CD4-positive, alpha-beta T cell treated with Interleukin-4 for 1 hour (primary cell): ENCODE measurements at places on chromosomes 4 and X.

GRCh38 chr4:3753726-3754412 is 12.3 kb upstream of the ADRA2C start:
- no peak for DNase-seq

DNA sequence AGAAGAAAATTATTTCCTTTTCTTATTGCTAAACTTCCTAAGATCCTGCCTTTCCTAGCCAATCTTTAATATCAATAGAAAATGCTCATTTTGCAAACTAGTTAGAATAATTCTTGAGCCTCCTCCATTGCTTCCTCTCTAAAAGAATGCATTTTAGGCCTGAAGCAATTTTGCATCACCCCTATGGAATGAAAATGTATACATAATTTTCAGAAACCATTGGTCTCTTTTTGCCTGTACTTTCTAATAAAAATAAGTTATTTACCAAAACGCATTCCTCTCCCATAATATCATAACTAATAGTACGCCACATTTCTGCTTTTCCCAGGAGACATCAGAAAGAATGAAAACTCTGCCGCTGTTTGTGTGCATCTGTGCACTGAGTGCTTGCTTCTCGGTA is 1.7 kb downstream of the MUC7 start:
- no peak for DNase-seq

- DNase-seq, result no peak
These were observed 13.6 kb upstream of the AMTN start for GRCh38 chr4:70504733-70505132.

DNA sequence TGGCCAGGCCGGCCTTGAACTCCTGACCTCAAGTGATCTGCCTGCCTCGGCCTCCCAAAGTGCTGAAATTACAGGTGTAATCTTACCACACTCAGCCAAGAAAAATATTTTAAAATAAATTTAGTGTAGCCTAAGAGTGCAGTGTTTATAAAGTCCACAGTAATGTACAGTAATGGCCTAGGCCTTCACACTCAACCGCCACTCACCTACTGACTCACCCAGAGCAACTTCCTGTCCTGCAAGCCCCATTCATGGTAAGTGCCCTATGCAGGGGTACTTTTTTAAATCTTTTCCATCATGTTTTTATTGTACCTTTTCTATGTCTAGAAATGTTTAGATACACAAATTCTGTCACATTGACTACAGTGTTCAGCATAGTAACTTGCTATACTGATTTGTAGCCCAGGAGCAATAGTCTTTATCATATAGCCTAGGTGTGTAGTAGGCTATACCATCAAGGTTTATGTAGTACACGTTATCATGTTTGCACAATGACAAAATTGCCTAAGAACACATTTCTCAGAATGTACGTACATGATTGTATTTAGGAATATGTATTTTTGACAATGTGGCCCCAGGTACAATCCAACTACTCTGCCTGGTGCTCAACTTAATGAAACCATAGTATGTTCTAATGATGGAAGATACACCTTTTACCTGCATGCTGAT is 455.2 kb downstream of the PCDH7 start:
- no peak for DNase-seq

DNA sequence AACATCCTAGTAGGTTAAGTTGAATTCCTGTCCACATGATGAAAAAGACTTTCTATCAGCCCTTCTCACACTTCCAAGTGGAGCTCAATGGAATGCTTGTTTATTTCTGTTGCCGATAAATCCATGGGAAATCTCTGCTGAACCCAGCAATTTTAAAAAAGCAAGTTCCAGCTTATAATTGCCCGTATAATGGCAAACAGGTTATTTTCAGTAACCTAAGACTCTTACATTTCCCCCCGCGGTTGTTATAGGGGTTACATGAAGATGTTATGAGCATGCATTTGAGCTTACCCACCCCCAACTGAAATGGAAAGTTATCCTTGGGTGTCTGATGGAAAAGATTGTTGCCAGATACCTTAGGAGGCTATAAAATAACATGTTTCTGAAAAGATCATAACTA is 136.2 kb downstream of the PALLD start:
- DNase-seq, result no peak

DNA sequence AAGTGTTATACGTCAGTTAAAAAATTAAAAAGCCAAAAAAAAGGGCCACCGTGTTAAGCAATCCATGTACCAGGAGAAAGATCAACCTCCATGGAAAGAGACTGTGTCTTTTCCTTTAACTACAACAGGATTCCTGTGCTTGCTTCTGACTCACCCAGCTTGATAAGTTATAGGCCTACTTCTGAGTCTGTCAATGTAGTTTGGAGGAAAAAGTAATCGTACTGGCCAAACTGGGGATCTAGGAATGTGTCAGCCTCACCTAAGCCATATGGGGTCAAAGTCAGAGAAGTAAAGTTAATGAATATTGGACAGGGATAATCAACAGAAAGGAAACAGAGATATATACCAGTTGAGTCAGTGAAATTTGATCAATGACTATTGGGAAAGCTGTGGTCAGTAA is 470.8 kb upstream of the SLIT2 start:
- DNase-seq, result no peak

GRCh38 chrX:88613338-88613737 is 133.7 kb upstream of the CPXCR1 start:
- no peak for DNase-seq

- no peak for DNase-seq
These were observed 8.2 kb downstream of the SH3TC1 start for GRCh38 chr4:8207314-8207713.

GRCh38 chr4:3226467-3226866 is 22.5 kb upstream of the MSANTD1 start:
- peak; percentile 52 for DNase-seq

DNA sequence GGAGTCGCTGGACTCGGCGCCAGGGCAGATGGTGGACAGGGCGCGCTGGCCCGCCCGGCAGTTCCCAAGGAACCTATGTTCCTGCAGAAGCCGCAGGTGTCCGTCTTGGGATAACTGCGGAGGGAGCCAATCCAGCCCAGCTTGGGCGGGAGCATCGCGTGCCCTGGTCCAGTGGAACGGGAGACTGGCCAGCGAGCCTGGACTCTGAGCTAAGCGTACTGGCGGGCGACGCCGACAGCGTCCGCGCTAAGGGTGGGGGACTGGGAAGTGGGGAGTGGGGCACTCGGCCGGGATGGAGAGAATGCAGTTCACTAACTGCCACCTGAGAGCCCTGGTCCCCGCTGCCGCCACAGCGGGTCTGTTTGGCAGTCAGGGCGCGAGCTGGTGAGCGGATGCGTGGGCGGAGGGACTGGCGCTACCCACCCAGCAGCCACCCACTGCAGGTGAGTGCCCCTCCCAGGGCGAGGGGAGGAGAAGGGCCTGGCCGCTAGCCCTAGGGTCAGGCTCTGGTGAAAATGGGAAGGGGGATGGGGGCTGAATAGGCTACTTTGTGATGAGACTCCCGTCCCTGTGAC is 1.3 kb upstream of the MAMLD1 start:
- DNase-seq, result no peak

DNA sequence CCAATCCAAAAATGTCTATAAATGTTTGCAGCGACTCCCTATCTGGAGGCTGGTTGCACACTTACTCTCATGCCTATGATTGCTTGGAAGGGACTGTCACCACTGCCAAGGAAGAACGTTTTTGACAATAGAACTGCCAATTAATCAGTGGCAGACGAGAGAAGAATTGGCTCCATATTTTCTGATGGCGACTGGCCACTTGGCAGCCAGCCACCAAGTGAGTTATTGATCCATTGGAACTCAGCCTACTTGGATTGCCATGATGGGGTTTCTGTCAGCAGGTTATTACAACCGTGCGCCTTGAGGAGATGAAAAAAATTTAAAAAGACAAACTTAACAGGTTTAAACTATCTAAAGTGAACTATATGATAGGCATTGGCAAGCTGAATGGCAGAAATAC is 47.4 kb downstream of the LINC00632 start:
- DNase-seq, result no peak

DNA sequence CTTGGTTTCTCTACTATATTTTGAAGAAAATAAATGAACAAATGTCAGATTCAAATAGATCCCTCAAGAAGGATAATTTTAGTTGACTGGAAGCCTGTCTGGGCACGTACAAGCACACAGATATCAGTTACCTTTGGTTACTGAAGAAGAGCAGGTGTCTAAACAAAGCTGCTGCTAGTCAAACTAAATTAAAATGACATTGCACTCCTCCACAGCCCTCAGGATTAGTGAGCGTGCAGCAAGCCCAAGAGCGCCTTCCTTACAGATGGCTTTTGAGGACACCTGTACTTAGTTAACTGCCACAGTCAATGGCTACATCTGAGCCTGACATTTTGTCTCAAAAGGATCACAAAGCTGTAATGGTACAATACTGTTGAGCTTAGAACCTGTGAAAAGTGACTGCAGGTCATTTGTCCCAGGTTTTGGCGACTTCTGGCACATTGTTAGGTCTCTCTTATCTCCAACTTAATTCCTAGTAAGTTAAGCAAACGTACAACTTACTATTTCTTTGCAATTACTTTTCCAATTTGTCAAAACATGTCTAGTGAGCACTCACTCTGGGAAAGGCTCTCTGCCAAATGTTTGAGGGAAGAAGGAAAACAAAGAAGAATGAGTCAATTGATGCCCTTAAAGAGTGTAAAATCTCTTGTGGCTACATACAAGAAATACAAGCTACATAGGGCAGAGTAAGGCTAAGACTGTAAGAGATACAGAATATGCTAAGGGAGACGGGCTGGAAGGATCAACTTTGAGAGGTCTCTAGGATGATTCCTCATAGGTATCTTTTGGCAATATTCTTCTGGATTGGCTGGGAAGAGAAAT is 25.6 kb upstream of the DAPP1 start:
- DNase-seq, result no peak

- no peak for DNase-seq
These were observed 98.4 kb downstream of the ZAR1 start for GRCh38 chr4:48588230-48589097.

DNA sequence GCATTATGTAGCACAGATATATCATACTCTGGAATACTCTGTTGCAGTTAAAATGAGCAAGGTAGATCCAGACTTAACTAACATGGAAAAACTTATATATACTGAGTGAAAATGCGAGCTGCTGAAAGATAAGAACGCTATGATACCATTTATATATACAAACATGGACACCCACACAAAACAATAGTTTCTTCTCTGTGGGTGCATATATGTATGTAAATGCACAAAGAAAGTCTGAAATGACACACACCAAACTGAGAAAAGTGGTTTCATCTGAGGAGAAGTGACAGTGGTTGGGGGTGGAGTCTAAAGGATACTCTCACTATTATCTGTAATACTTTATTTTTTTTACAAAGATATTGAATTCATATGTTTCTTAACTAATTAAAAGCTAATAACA is 12.2 kb upstream of the FGF2 start:
- no peak for DNase-seq

- no peak for DNase-seq
These were observed 269.8 kb upstream of the GRIA3 start for GRCh38 chrX:122914256-122914655.

- DNase-seq, result no peak
These were observed 34.0 kb downstream of the UTP14A start for GRCh38 chrX:129939986-129940385.

DNA sequence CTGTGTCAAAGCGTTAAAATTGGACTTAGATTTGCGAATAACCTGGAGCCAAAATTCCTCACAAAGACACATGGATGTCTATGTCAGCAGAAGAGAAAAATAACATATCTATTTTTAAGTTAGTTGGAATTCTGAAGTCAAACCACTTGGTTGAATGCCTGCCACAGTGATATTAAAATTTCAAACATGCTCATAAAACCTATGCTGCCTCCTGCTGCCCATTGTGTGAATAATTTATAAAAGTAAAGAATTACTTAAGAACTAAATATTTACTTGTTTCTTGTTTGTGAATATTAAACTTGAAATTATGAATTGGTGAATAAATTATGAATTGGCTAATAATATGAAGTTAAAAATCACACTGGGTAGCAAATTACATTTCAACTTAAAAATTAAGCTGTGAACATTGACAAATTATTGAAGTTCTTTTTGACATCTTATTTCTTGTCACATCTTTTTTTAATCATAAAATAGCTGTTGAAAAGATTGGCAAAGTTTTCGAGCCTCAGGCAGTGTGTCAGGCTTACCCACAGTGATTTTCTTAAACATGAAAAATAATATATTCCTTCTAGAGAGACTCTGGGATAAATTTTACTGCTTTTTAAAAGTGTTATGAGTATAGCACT is 35.4 kb downstream of the FABP2 start:
- peak; percentile 13 for DNase-seq

GRCh38 chr4:26515936-26516335 is 25.7 kb upstream of the CCKAR start:
- no peak for DNase-seq

GRCh38 chr4:102473476-102473875 is 27.7 kb upstream of the NFKB1 start:
- no peak for DNase-seq

- no peak for DNase-seq
These were observed 162.5 kb upstream of the RASGEF1B start for GRCh38 chr4:81634165-81634564.

- no peak for DNase-seq
These were observed 40.4 kb upstream of the MAOA start for GRCh38 chrX:43615660-43616059.

DNA sequence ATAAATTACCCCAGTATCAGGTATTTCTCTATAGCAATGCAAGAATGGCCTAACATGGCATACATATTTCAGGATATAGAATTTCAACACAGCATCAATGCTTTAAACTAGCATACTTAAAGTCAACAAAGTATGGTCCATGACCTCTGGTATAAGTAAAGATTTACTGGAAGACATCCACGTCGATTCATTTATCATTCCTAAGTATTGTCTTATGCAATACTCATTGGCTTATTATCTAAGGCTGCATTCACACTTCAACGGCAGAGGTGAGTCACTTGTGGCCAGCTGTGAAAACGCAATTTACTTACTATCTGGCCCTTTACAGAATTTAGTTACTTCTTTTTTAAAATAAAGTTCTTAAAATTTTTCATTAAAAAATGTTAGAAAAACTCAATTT is 42.6 kb downstream of the ADGRA3 start:
- no peak for DNase-seq

DNA sequence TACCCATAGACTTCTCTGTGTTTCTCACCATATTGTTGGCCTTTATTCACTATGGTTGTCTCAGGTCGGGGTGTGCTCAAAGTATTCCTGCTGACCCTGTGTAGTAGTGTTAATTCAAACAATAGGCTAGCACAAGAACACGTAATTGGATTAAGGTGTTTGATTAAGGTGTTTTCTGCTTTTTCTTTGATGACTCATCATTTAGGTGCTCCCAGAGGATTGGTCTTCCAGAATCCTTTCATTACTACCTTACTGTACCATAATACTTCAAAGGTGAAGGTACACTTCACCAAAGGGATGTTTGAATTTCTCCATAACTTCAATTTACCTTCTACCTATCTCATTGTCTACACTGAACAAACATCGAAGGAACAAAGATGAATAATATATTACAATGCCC is 121.7 kb upstream of the CCDC160 start:
- no peak for DNase-seq

GRCh38 chr4:6763330-6763851 is 19.1 kb upstream of the KIAA0232 start:
- DNase-seq, result no peak

GRCh38 chr4:36523182-36523581 is 241.8 kb downstream of the DTHD1 start:
- DNase-seq, result no peak
